ENCODE measurements at places on chromosomes 7 and 10. TPM values are rescaled to one million over a fixed set of nuclear protein-coding genes. Genes with fewer than 3 reads are reported as not detected.

CUEDC2 gene
- total RNA-seq, result 55.7 TPM

- no peak overlapping the region for H3K4me3 ChIP-seq
- H3K36me3 ChIP-seq, result no peaks in the 10 kb centered on the region
- no peak overlapping the region for H3K27ac ChIP-seq
- no peak for DNase-seq
- H3K4me1 ChIP-seq, result no peaks in the 10 kb centered on the region
These were observed 620.5 kb upstream of the GHITM start for GRCh38 chr10:83518779-83519178.

GRCh38 chr7:142557971-142558582 is 191.2 kb upstream of the PRSS1 start:
- H3K4me1 ChIP-seq, result peaks cover 29% of the 10 kb centered on the region
- no peaks in the 10 kb centered on the region for H3K27me3 ChIP-seq
- peak overlapping the region; percentile 67 for H3K27ac ChIP-seq
- no peaks in the 10 kb centered on the region for H3K36me3 ChIP-seq
- peak; percentile 72 for DNase-seq

DNA sequence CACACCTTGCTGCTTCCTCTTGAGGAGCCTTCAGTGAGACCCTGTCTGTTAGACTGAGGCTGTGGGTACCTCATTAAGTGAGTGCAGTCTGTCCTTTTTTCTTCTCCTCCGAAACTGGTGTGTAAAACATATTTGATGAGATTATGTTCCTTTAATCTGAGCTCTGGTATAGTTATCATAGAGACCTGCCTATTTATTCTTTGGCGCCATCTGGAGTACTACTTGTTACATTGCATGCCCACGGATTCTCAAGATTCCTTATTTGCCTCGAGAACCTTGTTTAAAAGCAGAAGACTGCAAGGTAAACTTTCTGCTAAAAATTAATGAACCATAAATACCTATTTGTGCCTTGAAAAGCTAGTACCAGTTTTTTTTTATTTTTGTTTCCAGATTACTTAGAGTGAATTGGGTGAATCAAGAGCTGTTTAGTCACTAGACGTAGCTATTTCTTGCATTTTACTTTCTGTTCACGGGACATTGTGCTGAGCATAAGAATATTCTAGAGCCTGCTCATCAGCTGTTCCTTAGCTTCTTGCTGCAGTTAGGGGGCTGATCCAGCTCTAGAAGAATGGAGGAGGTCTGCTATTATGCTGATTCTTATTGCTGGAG is 16.9 kb upstream of the STMP1 start:
- no peak overlapping the region for H3K27ac ChIP-seq
- no peaks in the 10 kb centered on the region for H3K4me1 ChIP-seq
- no peaks in the 10 kb centered on the region for H3K27me3 ChIP-seq
- no peak overlapping the region for H3K4me3 ChIP-seq

PRR15 gene
- not detected for total RNA-seq

GRCh38 chr10:128861018-128861901 is 605.8 kb upstream of the MGMT start:
- H3K4me1 ChIP-seq, result no peaks in the 10 kb centered on the region
- no peaks in the 10 kb centered on the region for H3K36me3 ChIP-seq
- no peak overlapping the region for H3K4me3 ChIP-seq
- H3K27ac ChIP-seq, result no peak overlapping the region

DNA sequence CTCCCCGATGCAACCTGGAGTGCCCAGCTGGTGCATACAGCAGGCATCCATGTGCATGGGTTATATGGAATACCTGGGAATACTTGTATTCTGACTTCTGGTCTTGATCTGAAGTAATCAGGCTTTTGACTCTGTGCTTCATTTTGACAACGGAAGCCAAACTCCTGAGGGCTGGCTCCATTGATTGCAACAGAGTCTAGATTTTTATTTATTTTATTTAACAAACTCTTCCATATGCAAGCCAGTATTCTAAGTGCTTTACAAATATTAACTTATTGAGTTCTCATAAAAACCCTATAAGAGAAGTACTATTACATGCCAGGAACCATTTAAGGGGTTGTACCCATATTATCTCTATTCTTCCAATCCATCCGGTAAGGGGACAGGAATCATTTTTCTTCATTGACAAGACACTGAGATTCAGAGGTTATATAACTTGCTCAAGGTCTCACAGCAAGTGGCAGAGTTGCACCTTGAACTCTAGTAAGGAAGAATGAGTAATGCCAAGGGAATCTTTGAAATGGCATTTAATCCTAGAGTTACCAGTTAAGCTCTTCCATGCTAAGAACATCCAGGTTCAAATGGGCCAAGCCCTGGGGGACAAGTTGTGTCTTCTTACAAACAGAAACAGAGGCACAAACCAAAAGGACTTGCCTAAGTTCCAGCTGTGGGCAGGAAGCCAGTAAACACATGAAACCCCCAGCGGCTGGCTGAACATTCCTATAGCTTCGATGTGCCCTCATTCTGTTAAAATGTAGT is 241.0 kb downstream of the WDR11 start:
- H3K4me1 ChIP-seq, result no peaks in the 10 kb centered on the region
- H3K27ac ChIP-seq, result no peak overlapping the region
- H3K4me3 ChIP-seq, result no peak overlapping the region
- no peaks in the 10 kb centered on the region for H3K36me3 ChIP-seq

VENTX gene
- not detected for total RNA-seq

COL28A1 gene
- total RNA-seq, result under 0.01 TPM

SLF2 gene
- total RNA-seq, result 21.7 TPM

DNA sequence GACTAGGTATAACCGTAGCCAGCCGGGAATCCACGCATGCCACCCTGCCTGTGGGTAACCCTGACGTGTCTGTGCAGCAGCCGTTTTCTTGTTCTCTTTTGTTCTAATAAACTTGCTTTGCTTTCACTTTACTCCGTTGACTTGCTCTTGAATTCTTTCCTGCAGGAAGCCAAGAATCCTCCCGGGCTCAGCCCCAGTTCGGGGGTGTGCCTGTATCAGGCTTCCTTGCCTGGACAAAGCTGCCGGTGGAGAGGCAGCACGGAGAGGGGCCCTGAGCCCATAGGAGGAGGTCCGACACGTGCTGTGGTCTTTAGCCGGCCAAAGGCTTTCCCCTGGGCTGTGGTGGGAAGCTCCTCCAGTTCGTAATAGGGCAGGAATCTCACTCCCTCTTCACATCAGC is 256.5 kb upstream of the PPP2R2D start:
- no peaks in the 10 kb centered on the region for H3K27me3 ChIP-seq
- no peaks in the 10 kb centered on the region for H3K4me1 ChIP-seq
- no peak overlapping the region for H3K27ac ChIP-seq
- H3K36me3 ChIP-seq, result no peaks in the 10 kb centered on the region
- H3K4me3 ChIP-seq, result no peak overlapping the region

GRCh38 chr10:33676606-33677339 is 342.3 kb upstream of the NRP1 start:
- no peaks in the 10 kb centered on the region for H3K4me1 ChIP-seq
- DNase-seq, result no peak
- H3K4me3 ChIP-seq, result no peak overlapping the region
- no peaks in the 10 kb centered on the region for H3K36me3 ChIP-seq
- H3K27ac ChIP-seq, result no peak overlapping the region
- H3K27me3 ChIP-seq, result no peaks in the 10 kb centered on the region

DNA sequence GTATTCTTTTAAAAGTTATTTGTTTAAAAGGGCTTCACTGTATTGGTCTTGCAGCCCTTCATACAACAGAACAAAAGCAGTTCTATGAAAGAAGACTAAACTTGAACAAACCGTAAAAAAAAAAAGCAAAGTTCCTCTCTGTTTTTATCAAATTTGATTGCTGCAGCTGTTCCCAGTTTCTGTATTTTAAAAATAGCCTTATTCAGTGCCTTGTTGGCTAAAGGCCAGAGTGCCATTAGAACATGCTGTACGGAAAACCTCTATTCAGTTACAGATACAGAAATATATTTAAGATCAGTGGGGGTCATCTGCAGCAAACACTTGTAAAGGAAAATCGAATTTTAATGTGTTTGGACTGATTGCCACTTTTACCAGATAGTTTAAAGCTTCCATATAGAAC is 207.8 kb upstream of the ETV1 start:
- no peaks in the 10 kb centered on the region for H3K4me1 ChIP-seq
- no peaks in the 10 kb centered on the region for H3K36me3 ChIP-seq
- no peaks in the 10 kb centered on the region for H3K27me3 ChIP-seq
- no peak overlapping the region for H3K4me3 ChIP-seq
- H3K27ac ChIP-seq, result no peak overlapping the region

ARHGAP12 gene
- total RNA-seq, result 42.2 TPM

FBXL13 gene
- total RNA-seq, result 0.36 TPM

DNA sequence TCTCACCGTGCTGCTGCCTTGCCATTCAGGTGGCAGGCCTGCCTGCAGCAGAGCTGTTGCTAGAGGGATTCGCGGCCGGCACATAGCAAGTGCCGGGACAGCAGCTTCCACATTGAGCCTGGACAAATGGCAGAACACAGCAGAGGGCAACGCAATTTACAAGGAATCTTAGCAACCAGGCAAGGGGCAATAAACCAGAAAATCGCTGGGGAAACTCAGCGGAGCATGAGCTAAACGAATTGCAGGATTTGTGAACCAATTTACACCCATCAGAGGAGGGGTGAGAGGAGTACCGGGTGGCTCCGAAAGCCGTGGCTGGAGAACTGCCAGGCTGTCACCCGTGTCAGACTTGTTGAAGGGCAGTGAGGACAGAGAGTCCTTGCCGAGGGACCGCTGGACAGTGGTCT is 58.6 kb upstream of the LOXL4 start:
- H3K27ac ChIP-seq, result no peak overlapping the region
- H3K4me3 ChIP-seq, result no peak overlapping the region
- no peak for DNase-seq
- H3K36me3 ChIP-seq, result no peaks in the 10 kb centered on the region

DNA sequence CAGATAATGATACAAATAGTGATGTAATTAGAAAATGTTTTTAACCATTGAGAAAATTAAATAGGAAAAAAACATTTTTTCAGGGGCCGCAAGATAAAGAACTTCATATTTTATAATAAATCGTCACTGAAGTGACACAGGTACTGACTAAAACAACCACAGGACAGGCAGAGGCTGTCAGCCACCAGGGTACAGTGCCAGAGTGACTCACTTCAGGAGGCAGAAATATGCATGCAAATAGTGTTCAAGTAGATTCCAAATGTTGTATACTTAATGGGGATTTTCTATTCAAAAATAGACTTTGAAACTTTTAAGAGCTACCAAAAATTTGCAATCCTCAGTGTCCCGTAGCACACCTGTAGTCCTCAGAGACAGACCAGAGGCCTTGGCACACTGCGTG is 68.6 kb downstream of the FRMPD2 start:
- no peaks in the 10 kb centered on the region for H3K4me1 ChIP-seq
- no peak overlapping the region for H3K27ac ChIP-seq
- DNase-seq, result no peak
- peaks cover 13% of the 10 kb centered on the region for H3K27me3 ChIP-seq
- H3K36me3 ChIP-seq, result no peaks in the 10 kb centered on the region

GRCh38 chr7:46682836-46683624 is 762.0 kb upstream of the IGFBP3 start:
- H3K36me3 ChIP-seq, result no peaks in the 10 kb centered on the region
- H3K27me3 ChIP-seq, result no peaks in the 10 kb centered on the region
- no peak overlapping the region for H3K4me3 ChIP-seq
- H3K4me1 ChIP-seq, result no peaks in the 10 kb centered on the region

CLDN4 gene
- 2.9 TPM for total RNA-seq

DNA sequence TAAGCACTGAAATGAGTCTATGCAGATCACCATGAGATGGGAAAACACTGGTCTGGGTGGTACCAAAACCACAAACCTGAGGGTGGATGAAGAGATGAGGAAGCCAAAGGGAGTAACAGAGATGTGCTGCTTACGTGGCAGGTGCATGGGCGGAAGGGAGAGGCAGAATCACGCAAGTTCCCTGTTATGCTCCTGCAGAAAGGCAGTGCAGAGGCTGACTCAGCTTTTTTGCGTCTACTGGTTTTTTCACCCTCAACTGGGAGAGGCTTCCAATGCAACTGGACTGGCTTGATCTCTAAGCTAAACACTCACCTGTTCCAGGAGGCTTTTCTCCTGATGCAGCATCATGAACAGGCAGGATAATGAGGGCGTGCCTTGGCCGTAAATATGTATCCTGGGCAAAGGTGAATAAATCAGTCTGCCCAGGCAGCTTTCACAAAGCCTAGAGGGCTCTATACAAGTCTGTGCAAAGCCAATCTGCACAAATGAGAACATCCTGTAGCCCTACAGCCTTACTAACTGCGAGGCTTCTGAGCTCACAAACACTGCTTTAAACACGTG is 95.4 kb upstream of the AFAP1L2 start:
- H3K27ac ChIP-seq, result no peak overlapping the region
- no peaks in the 10 kb centered on the region for H3K4me1 ChIP-seq
- no peaks in the 10 kb centered on the region for H3K36me3 ChIP-seq
- H3K4me3 ChIP-seq, result no peak overlapping the region
- DNase-seq, result no peak
- peaks cover 14% of the 10 kb centered on the region for H3K27me3 ChIP-seq

DNA sequence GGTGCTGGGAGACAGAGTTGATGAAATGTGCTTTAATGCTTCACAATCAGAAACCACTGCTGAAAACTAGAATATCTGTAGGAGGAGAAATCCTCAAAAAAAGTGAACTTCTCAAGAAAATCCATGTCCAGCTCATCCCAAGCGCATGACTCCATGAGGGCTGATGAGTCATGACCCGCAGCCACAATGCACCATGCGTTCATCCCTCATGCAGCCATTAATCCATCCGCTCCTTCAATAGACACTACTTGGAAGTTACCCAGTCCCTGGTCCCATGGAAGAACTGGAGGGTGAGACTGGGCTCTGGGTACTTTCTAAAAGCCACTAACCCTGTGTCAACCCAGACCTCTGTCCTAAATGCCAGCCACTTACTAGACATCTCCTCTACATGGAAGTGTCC is 24.4 kb downstream of the TMEM273 start:
- H3K4me1 ChIP-seq, result peaks cover 13% of the 10 kb centered on the region
- H3K27ac ChIP-seq, result no peak overlapping the region
- H3K36me3 ChIP-seq, result no peaks in the 10 kb centered on the region
- DNase-seq, result peak; percentile 96

GRCh38 chr10:65570143-65571010 is 1355.5 kb upstream of the LRRTM3 start:
- peak overlapping the region; percentile 67 for H3K27ac ChIP-seq
- H3K27me3 ChIP-seq, result no peaks in the 10 kb centered on the region
- H3K4me1 ChIP-seq, result no peaks in the 10 kb centered on the region
- H3K4me3 ChIP-seq, result peak overlapping the region; percentile 63

GRCh38 chr7:156577645-156578577 is 62.7 kb upstream of the RNF32 start:
- H3K4me1 ChIP-seq, result no peaks in the 10 kb centered on the region
- H3K27me3 ChIP-seq, result no peaks in the 10 kb centered on the region
- no peak overlapping the region for H3K27ac ChIP-seq
- no peak for DNase-seq
- H3K4me3 ChIP-seq, result no peak overlapping the region

- no peak overlapping the region for H3K4me3 ChIP-seq
- H3K36me3 ChIP-seq, result no peaks in the 10 kb centered on the region
- peak overlapping the region; percentile 85 for H3K27ac ChIP-seq
- no peaks in the 10 kb centered on the region for H3K27me3 ChIP-seq
- peaks cover 9% of the 10 kb centered on the region for H3K4me1 ChIP-seq
These were observed 77.5 kb upstream of the STEAP1B start for GRCh38 chr7:22577470-22578001.

- no peaks in the 10 kb centered on the region for H3K4me1 ChIP-seq
- H3K27me3 ChIP-seq, result no peaks in the 10 kb centered on the region
- no peak overlapping the region for H3K27ac ChIP-seq
- DNase-seq, result no peak
- no peak overlapping the region for H3K4me3 ChIP-seq
- peaks cover 4% of the 10 kb centered on the region for H3K36me3 ChIP-seq
These were observed 110.1 kb downstream of the CD36 start for GRCh38 chr7:80748363-80749042.

Data from IMR-90 (cell line).